ENCODE measurements at places on chromosomes 6 and 20. TPM values are rescaled to one million over a fixed set of nuclear protein-coding genes. Genes with fewer than 3 reads are reported as not detected.

The SNAI1 gene
- 1.7 TPM for total RNA-seq

The HLA-B gene
- 6,758 TPM for total RNA-seq

The CHMP4B gene
- 44.2 TPM for total RNA-seq

DNA sequence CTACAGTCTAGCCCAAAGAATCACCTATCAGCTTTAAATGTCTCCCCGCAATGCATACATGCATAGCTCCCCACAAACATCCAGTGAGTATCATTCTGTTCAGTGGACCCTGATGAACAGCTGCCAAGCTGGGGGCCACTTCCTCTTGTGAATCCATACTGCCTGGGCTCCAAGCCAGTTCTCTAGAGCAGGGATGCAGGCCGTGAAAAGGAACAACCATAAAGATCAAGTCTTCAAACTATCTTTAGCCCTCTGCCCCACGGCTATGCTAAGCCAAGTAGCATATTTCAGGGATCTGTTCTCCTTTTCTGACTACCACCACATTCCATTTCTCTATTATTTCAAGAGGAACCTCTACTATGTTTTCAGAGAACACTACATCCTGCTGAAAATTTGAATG lies 191.7 kb upstream of the BTBD3 start:
- H3K27ac ChIP-seq: no peak overlapping the region
- H3K4me3 ChIP-seq: no peak overlapping the region
- H3K4me1 ChIP-seq: no peaks in the 10 kb centered on the region
- DNase-seq: no peak
- no peaks in the 10 kb centered on the region for H3K27me3 ChIP-seq

DNA sequence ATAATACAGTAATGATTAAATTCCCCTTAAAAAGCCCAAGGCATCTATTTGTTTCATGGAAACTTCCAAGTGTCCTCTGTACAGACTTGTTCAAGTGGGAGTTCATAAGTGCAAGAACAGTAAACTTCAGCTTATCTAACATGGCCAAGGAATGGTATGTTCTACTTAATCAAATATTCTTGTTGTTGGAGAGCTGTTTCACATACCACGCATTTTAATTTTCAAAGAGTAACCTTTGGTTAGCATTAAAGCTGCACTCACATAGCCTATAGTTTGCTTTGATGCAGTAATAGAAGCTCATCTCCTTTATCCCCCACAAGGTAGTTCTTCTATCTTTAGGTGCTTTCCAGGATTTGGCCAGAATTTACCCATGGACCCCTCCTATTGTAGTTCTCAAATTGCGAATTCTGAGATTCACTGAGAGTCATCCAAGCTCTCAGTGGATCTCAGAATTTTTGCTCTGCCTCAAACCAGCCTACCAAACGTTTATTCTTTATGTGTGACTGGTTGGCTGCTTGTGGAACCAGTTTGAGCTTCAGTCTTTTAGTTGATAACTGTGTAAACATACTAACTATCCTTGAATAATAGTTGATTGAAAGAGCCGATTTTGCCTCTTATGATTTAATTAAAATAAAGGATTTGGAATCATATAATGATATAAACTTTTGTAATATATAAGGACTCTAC lies 668.0 kb upstream of the FLRT3 start:
- H3K4me1 ChIP-seq: no peaks in the 10 kb centered on the region
- no peak for DNase-seq
- H3K27ac ChIP-seq: no peak overlapping the region
- H3K36me3 ChIP-seq: no peaks in the 10 kb centered on the region

DNA sequence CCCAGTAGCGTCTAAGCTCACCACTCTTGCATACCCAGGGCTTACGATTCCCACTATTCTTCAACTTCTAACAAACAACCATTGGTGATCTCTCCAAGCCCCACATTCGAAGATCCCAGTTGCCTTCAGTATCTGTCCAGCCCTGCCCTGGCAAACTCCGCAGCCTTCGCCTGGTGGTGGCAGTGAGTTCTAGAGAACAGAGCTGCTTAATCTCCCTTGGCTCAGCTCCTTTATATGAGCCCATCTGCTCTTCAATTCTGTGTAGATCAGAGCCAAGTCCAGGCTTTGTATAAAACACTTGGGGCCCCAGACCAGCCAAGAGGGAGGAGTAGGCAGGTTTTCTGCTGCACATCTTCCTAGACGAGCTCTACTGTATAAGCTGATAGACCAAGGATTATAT lies 193.3 kb downstream of the PHACTR1 start:
- no peaks in the 10 kb centered on the region for H3K36me3 ChIP-seq
- H3K27me3 ChIP-seq: peaks cover 1% of the 10 kb centered on the region
- H3K4me1 ChIP-seq: no peaks in the 10 kb centered on the region

- H3K36me3 ChIP-seq: no peaks in the 10 kb centered on the region
- no peak overlapping the region for H3K4me3 ChIP-seq
- H3K4me1 ChIP-seq: no peaks in the 10 kb centered on the region
Observed at GRCh38 chr6:34021554-34022190, 124.2 kb downstream of the GRM4 start.

DNA sequence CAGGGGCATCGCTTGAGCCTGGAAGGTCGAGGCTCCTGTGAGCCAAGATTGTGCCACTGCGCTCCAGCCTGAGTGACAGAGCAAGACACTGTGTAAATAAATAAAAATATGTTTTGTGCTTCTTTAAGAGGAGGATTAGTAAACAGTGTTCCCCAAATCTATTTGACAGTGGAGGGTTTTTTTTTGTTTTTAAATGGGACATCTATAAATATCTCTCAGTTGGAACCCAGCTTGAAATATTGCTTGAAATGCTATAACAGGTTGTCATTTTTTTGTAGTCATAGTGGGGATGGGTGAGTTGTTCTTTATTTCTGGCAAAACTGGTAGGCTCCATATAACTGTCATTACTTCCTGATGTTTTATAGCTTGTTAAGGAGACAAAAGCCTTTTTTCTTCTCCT lies 54.3 kb downstream of the CARMIL1 start:
- H3K27me3 ChIP-seq: no peaks in the 10 kb centered on the region
- H3K27ac ChIP-seq: no peak overlapping the region
- no peak overlapping the region for H3K4me3 ChIP-seq
- H3K36me3 ChIP-seq: no peaks in the 10 kb centered on the region

Measured in CD4-positive, alpha-beta T cell (primary cell).